Upper lobe of right lung (tissue), 1 donor: ENCODE measurements at places on chromosomes 7 and 10.
A peak's percentile ranks its signal among the peaks of the same experiment; 100 is the strongest.

DNA sequence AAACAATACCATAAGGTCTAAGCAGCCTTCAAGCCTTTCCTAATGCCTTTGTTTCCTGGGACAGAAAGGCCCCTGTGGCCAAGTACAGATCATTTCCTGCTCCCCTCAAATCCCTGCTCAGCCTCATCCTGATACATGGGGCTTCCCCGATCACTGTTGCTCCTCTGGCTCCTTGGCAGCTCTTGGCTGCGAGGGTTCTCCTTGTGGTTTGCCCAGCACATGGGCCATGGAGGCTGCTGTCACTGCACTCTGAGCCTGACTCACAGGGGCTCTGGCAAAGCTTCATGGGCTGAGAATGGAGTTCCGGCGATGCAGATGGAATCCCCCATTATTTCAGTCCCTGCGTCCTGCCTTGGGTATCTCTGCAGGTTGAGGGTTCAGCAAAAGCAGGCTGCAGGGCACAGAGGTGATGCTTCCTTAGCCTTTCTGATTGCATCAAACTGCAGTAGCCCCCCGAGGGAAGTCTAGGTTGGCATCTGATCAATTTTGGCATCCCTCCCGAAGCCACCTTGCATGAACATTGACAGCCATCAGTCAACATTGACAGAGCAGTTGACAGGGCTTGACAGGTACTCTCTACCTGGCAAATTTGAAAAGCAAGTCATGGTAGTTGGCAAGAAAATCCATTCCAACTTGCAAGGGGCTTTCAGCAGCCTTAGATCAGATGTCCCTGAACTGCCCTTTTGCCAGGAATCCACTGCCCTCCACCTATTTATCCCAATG, 168.6 kb downstream of the GFRA1 start:
- H3K4me1 ChIP-seq: no peaks in the 10 kb centered on the region
- no peak overlapping the region for H3K27ac ChIP-seq
- H3K4me3 ChIP-seq: no peak overlapping the region
- DNase-seq: no peak

- peak overlapping the region; percentile 11 for H3K4me3 ChIP-seq
- no peaks in the 10 kb centered on the region for H3K36me3 ChIP-seq
- no peaks in the 10 kb centered on the region for H3K27me3 ChIP-seq
- peak overlapping the region; percentile 12 for H3K27ac ChIP-seq
Measured at GRCh38 chr7:92255308-92255707, 9.5 kb downstream of the ANKIB1 start.

DNA sequence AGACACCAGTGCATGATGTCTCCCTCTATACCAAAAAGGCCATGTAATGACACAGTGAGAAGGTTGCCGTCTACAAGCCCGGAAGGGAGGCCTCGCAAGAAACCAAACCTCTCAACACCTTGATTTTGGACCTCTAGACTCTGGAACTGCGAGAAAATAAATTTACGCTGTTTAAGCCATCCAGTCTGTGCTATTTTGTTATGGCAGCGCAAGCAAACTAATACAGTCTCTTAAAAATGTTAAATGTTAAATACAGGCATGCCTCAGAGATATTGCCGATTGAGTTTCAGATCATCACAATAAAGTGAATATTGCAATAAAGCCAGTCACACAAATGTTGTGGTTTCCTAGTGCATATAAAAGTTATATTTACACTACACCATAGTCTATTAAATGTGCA, 5.0 kb upstream of the MINDY3 start:
- DNase-seq: no peak
- no peak overlapping the region for H3K4me3 ChIP-seq
- H3K27ac ChIP-seq: no peak overlapping the region
- H3K36me3 ChIP-seq: no peaks in the 10 kb centered on the region
- peaks cover 44% of the 10 kb centered on the region for H3K27me3 ChIP-seq
- no peaks in the 10 kb centered on the region for H3K4me1 ChIP-seq

GRCh38 chr7:78412216-78412858, 613.8 kb downstream of the PHTF2 start:
- H3K27ac ChIP-seq: no peak overlapping the region
- no peaks in the 10 kb centered on the region for H3K27me3 ChIP-seq
- H3K4me3 ChIP-seq: no peak overlapping the region
- H3K36me3 ChIP-seq: no peaks in the 10 kb centered on the region
- H3K4me1 ChIP-seq: no peaks in the 10 kb centered on the region

DNA sequence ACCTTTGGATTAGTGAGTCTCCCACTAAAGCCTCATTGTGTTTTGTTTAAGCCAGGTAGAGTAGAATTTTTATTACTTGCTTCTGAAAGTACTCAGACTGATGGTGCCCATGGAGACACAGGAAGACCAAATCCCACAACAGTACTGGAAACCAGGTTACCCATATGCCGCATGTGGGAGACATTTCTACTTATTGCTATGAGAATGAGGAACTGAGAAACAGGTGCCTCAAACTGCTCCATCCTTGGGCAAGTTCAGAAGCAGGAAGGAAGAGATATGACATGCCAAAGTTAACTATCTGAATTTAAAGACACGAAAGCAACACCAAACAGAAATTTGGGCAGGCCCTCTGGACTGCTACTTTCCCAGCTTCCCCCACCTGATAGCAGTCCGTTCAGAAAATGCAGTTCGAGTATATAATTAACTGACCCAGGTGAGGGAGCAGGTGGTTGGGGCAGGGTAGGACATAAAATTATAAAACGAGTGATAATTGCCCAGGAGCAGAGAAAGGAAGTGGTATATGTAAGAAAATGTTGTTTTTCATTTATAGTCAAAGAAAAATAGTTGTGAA, 382.3 kb upstream of the MTPN start:
- no peak overlapping the region for H3K4me3 ChIP-seq
- no peak overlapping the region for H3K27ac ChIP-seq
- no peaks in the 10 kb centered on the region for H3K27me3 ChIP-seq

GRCh38 chr7:85144771-85145170, 42.1 kb downstream of the SEMA3D start:
- no peak for DNase-seq
- H3K4me1 ChIP-seq: no peaks in the 10 kb centered on the region
- no peaks in the 10 kb centered on the region for H3K36me3 ChIP-seq
- H3K27me3 ChIP-seq: no peaks in the 10 kb centered on the region

GRCh38 chr7:116145245-116145852, 65.0 kb upstream of the TES start:
- no peaks in the 10 kb centered on the region for H3K4me1 ChIP-seq
- H3K27ac ChIP-seq: no peak overlapping the region

DNA sequence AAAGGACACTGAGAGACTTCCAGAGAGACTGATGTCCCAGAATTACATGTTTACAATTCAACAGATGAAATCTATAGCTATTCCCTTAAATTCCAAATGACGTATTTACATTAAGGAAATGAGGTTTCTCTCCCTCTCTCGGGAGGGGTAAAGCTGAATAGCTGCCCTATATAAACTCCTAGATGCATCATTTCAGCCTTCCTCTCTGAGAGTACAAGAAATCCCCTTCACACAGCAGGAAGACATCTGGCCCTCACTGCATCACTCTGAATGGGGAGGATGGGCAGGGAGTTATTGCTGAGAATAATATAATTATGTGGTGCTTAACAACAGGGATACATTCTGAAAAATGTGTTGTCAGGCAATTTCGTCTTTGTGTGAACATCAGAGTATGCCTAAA, 11.0 kb downstream of the POT1 start:
- no peaks in the 10 kb centered on the region for H3K4me1 ChIP-seq
- DNase-seq: no peak
- no peaks in the 10 kb centered on the region for H3K27me3 ChIP-seq
- H3K27ac ChIP-seq: no peak overlapping the region

GRCh38 chr10:112203328-112204076, 19.9 kb upstream of the GPAM start:
- no peak overlapping the region for H3K27ac ChIP-seq
- H3K4me1 ChIP-seq: no peaks in the 10 kb centered on the region

- no peaks in the 10 kb centered on the region for H3K36me3 ChIP-seq
- peaks cover 63% of the 10 kb centered on the region for H3K4me1 ChIP-seq
- no peaks in the 10 kb centered on the region for H3K27me3 ChIP-seq
- DNase-seq: no peak
- no peak overlapping the region for H3K27ac ChIP-seq
Measured at GRCh38 chr7:32887395-32887794, 4.2 kb downstream of the KBTBD2 start.

DNA sequence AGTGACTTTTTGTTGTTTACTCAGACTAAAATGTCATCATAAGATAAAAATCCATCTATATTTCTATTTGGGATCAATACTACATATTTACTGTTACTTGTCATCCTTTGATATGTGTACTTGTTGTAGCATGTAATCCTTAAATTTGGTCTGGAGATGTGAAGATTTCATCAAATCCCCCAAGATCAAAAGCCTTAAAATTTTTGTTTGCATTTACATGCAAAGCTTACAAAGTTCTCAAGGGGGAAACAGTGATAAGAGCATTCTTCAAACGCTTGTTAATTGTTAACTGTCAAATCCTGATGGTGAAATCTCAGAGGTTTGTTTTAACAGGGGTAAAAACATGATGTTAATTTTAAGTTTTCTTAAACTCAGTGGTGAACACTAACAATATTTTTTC, 84.9 kb upstream of the SKAP2 start:
- H3K4me1 ChIP-seq: no peaks in the 10 kb centered on the region
- no peak for DNase-seq

DNA sequence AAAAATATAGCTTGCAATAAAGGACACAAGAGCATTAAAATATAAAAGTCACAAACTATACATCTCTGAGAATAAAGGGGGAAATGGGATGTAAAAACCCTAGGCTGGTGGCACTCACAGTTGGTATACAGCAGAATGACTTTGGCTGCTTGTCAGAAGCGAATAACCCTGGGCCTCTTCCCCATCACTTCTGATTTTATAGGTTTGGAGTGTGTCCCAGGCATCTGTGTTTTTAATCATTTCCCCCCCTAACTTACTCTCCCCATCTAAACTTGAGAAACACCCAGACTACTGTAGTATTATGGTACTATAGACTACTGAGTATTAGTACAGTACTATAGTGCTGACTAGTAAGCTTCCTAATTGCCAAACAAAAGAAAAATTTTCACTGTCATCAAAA, 1.8 kb upstream of the RPA3 start:
- no peaks in the 10 kb centered on the region for H3K4me1 ChIP-seq
- H3K27ac ChIP-seq: no peak overlapping the region
- H3K36me3 ChIP-seq: no peaks in the 10 kb centered on the region
- no peak for DNase-seq
- H3K27me3 ChIP-seq: no peaks in the 10 kb centered on the region
- H3K4me3 ChIP-seq: no peak overlapping the region
